Activated CD4-positive, alpha-beta T cell treated with anti-CD3 and anti-CD28 coated beads, Interleukin-2, Interleukin-4, amounts not matched to agents 100 ng/mL and 50 ng/mL, durations not matched to agents 16 hours and 8 hours (primary cell): ENCODE measurements at places on chromosomes 6 and 20.

GRCh38 chr6:159981071-159981402, 12.2 kb downstream of the IGF2R start:
- no peak for DNase-seq

- no peak for DNase-seq
These were observed 148.3 kb upstream of the POU3F2 start for GRCh38 chr6:98686008-98686601.

- DNase-seq, result no peak
These were observed 6.1 kb downstream of the KLHL31 start for GRCh38 chr6:53659458-53659857.

- DNase-seq, result no peak
These were observed 21.3 kb upstream of the SLC22A7 start for GRCh38 chr6:43276577-43277305.

DNA sequence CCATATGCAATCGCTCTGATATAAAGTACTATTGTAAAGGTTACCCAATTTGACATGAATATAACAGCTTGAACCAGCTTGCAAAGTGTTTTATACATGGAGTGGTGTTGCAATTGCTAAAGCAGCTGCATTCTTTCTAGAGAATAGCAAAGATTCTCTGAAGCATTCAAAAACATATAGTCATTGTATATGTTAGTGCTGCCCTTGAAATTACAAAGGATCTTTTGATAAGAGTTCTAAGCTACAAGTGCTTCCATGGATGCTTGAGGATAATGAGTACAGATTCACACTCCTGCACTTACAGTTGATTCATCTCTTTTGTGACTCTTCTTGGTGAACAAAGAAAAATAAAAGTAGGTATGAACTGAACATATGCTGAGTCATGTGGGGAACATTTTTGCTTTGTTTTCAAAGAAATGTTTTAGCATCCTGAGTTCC, 175.7 kb downstream of the ALDH8A1 start:
- no peak for DNase-seq

- DNase-seq, result no peak
These were observed 112.5 kb upstream of the LOC128125822 start for GRCh38 chr6:63459814-63460213.

DNA sequence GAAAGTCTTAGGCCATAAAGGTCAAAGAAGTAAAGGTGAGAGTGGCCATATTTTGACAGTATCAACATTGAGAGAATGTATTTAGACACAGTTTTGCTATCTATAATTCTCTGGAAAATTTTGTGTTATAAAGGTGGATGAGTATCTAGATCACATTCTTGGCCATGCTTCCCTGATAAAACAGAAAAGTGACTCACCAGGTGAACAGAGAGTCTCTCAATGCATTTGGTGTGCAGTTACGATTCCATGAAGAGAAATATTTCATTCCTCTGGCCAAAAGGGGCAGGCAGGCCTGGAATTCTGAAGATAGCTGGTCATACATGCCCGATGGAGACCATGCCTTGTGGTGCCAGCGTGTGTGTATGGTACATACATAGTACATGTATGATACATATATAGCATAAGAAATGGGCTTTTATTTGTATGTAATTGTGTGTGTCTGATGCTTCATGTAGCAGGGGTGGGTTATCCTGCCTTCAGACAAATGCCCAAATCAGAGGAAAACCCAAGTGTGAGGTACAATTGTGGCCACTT, 164.0 kb downstream of the SOBP start:
- DNase-seq, result no peak

- no peak for DNase-seq
These were observed 125.9 kb downstream of the FYN start for GRCh38 chr6:111747396-111747795.

GRCh38 chr6:148775161-148775560, 28.3 kb downstream of the UST start:
- no peak for DNase-seq

DNA sequence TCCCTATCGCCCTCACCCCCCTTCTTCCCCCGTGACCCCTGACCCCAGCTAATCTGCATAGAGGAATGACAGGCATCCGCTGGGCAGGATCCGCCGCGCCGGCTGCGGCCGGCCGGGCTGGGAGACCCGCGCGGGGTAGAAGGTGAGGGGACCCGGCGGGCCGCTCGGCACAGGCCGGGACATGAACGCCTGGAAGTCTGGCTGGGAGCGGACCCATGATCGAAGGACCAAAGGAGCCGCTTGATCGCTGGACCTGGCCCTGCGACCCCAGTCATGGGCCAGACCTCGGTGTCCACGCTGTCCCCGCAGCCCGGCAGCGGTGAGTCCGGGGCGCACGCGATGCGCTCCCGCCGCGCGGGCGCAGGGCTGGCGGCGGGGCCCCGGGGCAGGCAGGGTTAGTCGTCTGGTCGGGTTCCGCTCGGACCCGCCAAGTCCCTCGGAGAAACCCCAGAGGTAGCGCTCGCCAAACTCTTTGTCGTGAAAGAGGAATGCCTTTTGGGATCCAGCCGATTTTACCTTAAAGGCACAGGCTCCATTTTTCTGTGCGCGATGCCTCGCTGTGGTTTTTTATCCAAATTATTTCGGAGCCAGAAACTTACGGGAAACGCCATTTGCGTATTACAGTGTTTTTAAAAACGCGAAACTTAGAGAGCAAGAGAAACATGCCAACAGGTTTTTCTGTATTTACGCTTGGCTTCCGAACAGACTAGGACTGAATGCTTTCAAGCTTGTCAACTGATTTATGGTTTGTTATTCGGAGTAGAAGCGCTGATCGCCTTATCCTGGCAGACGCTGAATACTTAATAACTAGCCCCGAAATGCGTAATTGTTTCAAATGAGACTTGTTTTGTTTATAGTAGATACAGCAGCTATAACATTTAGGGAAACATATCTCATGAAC, at the start of gene PHACTR2:
Gene PHACTR2, plus strand, starts transcription at position 75 of the 901 bp plus-strand sequence. Its CDS starts 199 bp downstream, at position 274.
- DNase-seq, result peak; percentile 35

DNA sequence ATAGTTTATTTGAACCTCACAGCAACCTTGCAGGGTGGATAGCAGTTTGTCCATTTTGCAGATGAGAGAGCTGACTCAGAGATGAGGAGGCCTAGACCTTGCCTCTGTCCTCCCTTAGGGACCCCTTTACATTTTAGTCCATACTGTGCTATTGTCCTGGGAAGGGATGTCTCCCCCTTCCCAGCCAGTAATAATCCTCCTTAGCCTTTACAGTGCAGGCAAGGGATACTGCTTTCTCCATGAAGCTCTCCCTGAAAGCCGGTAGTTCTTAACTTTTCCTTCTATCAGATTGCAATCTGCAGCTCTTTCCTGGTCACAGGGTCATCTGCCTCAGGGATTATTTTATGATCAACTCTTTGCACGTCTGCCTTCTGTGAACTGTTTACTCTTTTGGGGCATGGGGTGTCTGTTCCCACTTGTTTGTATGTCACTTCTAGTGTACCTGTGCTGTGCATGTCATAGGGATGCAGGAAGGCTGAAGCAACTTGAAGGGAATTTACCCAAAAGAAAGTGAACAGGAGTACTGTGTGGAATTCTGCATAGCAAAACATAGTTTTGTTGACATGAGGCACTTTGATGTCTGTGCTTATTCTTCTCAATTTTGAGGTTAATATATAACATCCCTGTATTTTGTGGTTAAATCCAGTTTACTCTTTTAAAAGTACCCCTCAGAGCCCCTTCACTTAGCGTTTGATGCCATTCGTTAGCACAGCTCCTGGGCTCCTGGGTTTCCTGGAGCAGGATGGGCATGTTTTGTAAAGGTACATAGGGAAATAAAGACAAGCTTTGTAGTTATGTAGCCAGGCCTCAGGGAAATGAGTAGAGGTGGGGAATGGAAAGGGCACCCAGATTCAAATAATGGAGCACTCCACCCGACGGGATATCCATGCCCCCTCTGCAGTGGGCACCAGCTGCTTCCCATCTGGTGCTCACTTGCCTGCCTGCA, 38.1 kb downstream of the DHX35 start:
- no peak for DNase-seq

- DNase-seq, result no peak
These were observed 1.9 kb downstream of the SSTR4 start for GRCh38 chr20:23037017-23037481.

GRCh38 chr20:63055575-63056235, 48.9 kb upstream of the BHLHE23 start:
- no peak for DNase-seq

DNA sequence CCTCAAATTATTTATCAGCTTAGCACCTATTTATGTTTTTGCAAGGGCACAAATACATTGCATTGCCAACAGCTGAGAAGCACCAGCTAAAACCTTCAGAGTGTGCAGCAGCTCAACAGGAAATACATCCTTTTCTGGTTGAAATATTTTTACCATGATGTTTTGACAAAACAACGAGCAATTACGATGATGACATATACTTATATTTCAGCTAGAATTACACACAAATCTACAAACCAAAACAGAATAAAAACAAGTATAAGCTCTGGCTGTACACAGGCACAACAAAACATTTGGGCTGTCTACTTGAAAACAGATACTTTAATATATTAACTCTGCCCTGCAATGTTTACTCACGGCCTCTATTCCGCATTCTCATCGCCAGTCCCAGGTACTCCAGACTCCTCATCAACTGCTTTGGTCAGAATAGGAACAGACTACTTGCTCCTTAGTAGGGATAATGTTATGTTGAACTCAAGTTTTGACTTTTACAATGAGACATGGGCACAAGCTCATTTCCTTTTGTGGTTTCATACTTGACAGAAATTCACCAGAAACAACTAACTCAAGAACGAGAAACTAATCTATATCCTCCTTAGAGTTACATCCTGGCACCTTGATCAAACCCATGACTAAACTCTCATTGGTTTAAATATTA, 377.6 kb downstream of the ESR1 start:
- peak; percentile 74 for DNase-seq

DNA sequence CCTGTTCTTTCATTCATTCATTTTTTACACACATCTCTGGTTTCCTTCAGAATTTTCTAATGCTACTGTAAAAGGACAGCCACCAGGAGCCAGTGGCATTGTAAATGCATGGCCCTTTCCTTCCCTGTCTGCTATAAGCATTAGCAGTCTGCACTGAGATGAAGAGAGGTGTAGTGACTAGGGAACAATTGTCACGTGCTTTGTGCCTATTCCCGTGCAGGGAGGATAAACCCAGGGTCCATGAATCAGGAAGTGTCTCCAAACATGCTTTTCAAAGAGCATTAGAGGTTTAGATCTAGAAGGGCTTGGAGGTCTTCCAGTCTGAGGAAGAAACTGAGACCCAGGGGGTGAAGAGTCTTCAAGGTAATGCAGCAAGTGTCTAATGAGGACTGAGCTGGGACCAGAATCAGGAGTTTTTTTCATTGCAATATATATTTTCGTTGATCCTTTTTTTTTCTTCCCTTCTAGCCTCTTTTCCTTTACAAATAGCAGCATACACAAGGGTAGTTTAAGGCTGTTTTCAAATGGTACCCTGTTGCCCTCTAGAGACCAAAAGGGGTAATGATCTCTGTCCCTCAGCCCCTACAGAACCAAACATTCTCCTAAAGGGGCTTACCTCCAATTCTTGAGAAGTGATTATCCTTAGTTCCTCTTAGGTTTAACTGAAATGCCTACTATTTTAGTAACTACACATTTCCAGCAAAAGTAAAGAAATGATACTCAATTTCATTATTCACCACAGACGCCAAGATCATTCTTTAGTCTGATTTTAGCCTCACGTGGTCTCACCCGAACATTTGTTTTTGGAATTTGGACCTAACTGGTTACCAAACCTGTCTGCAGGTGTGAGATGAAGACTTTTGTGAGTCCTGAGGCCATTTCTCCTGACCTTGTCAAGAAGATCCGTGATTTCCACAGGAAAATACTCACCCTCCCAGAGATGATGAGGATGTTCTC, 6.6 kb downstream of the TRIM15 start:
- peak; percentile 53 for DNase-seq

GRCh38 chr6:168909288-168909687, 344.4 kb downstream of the THBS2 start:
- no peak for DNase-seq

DNA sequence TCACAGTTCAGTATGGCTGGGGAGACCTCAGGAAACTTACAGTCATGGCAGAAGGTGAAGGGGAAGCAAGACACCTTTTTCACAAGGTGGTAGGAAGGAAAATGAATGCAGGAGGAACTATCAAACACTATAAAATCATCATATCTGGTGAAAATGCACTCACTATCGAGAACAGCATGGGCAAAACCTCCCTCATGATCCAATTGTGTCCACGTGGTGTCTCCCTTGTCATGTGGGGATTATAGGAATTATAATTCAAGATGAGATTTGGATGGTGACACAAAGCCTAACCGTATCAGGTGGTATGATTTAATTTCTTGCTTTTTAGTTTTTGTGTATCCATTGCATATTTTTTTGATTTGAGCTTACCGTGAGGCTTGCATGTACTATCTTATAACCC, 133.2 kb upstream of the SYNCRIP start:
- no peak for DNase-seq

DNA sequence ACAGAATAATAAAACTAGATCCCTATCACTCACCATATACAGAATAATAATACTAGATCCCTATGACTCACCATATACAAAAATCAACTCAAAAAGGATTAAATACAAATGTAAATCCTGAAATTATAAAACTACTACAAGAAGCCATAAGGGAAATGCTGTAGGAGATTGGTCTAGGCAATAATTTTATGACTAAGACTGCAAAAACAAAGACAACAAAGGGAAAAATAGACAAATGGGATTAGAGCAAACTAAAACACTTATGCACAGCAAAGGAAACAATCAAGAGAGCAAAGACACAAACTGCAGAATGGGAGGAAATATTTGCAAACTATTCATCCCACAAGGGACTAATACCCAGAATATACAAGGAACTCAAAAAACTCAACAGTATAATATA, 4.1 kb upstream of the RNF217 start:
- DNase-seq, result no peak

DNA sequence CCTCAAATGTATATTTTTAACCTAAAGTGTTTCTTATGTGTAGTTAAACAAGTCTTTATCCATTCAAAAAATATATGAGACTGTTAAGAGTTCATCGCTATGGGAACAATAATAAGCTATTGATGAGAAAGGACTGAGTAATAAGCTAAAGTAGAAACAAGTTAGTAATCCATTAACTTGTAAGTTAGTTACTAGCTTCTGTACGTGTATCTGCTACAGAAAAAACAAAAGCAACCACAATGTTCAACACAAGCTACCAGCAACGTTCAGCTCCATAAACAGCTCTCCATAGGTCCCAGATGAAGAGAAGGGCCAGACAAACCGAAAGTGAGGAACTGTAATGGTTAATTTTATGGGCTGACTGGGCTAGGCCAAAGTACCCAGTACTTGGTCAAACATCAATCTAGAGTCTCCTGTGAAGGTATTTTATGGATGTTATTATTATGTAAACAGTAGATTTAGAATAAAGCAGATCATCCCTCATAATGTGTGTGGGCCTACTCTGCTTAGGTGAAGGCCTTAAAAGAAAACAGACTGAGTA, 33.8 kb upstream of the FAM135A start:
- no peak for DNase-seq

GRCh38 chr6:134422426-134423231, 104.7 kb upstream of the SGK1 start:
- peak; percentile 11 for DNase-seq

DNA sequence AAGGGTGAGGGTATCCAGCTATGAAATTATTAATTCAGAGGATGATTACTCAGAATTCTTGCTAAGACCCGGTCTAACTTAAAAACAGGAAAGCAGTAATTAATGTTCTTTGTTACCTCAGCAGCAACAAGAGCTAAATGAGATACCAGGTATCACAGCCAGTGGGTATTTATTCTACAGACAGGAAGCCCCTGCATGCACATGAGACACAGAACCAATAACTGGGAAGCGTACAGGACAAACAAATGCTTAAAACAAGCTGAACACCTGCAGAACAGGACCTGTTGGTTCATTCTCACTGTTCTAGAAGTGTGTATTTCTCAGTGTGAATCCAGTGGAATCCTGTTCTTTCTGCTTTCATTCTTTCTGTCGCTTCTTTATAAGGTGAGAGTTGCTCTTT, 30.9 kb downstream of the SCML4 start:
- no peak for DNase-seq
